ENCODE measurements at places on chromosomes 4 and X.

DNA sequence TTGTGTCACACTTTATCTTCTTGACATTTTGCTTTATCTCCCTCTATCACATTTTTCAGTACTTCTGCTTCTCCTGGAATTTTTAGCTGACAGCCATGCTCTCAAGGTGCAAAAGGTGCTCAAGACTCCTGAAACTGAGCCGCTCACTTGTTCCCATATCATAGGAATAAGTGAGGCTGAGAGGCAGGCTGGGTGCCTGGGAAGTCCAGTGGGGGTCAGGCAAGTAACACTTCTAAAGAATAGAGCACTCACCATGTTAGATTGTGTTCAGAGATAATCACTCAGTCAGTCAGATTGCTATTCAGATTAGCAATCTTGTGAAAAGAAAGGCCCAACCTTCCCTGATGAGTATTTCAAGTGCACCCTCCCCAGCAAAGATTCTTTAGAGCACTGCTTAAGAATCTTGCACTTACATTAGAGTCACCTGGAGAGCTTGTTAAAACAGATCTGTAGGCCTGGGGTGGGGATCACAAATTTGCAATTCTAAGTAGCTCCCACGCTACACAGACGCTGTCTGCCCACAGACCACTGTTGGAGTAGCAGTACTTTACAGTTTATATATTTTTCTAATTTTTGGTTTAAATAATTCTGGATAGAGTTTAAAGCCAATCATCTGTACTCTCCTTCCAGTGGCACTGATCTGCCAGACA lies 23.1 kb upstream of the LRAT start:
- peak; percentile 9 for DNase-seq

DNA sequence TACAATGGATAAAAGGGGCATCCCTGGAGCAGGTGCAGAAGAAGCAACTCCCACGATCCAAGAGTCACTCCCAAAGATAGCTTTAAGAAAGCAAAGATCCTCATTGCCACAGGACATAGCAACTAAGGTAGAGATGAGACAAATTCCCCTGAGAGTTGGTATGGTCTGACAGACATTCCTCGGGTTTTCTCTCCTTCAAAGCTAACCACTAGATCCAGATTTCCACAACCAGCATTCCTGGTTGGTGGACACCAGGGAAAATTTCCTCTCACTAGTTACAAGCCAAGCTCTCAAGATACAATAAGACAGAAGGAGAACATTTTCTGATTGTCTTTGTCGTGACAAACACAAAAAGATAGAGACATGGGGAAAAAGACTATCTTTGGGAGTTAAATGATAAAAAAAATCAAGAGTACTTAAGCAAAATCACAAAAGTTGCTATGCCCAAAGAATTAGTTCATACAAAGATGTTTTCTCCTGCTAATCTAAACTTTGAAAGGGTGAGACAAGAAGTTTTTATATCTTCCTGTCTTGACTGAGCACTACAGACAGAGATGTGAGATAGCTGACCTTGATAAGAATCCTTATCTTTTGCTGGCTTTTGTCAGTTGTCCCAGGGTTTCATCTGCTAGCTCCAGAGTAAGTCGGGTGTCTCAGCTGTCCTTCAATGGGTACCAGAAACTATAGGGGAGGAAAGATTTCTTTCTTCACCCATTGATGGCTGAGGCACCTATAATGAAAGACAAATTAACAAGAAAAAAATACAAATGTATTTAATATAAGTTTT lies 200.5 kb downstream of the CENPC start:
- DNase-seq = no peak

GRCh38 chr4:25379591-25379990 lies 2.5 kb downstream of the ANAPC4 start:
- DNase-seq = no peak

DNA sequence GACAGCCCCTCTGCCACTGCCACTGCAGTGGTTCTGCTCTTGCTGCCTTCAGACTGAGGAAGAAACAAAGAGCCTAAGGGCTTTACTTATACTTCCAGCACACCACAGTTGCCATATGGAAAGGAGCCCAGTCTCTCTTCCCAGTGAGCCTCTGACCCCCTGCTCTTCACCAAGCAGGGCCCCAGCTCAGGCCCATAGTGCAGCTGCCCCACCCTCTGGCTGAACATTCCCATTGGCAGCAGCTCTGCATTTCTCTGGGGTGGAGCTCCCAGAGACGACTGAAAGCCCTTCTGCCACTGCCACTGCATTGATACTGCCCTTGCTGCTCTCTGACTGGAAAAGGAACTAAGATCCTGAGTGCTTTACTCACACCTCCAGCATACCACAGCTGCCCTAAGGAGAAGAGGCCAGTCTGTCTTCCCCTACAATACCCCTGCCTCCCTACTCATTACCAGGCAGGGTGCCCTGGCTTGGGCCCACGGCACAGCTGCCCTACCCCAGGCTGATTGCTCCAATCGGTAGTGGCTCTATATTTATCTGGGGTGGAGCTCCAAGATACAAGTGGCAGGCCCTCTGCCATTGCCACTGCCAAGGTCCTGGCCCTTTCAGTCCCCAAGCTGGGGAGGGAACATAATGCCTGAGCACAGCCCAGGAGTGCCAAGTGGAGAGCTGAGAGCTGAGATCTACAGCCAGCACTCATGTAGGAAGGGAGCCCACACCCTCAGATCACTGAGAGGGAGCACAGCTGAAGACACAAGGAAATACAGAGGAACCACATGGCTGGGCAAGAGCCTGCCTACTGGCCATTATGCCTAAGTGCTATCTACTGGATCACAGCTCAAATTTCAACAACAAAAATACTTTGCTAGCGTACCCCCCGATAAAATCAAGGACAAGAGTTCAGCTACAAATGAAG lies 36.0 kb downstream of the AWAT2 start:
- DNase-seq = no peak

DNA sequence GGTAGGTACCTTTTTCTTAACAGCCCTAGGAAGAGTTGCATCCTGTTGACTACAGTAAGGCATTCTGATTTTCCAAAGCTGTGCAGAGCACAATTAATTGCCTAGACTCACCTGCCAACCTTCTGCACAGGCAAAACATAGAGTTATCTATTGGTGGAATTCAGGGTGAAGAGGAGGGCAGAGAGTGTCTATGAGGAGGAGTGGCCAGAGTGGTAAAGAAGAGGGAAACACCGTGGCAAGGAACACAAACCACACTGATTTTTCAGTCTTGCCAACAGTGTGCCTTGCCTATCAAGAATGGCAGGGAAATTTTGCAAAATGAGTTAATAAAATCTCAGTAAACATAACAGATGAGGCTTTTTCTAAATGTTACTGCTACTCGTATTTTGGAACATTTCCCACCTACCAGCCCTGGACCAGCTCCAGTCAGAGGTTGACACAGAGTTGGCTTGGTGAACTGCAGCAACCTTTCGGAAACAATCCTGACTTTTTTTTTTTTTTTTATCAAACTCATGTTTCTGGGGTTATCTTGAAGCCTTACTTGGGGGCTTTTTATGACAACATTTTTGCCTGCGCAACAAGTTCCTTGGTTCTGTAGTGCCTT lies 67.9 kb upstream of the CAPN6 start:
- no peak for DNase-seq

GRCh38 chr4:186651181-186651603 lies 72.5 kb downstream of the FAT1 start:
- no peak for DNase-seq

DNA sequence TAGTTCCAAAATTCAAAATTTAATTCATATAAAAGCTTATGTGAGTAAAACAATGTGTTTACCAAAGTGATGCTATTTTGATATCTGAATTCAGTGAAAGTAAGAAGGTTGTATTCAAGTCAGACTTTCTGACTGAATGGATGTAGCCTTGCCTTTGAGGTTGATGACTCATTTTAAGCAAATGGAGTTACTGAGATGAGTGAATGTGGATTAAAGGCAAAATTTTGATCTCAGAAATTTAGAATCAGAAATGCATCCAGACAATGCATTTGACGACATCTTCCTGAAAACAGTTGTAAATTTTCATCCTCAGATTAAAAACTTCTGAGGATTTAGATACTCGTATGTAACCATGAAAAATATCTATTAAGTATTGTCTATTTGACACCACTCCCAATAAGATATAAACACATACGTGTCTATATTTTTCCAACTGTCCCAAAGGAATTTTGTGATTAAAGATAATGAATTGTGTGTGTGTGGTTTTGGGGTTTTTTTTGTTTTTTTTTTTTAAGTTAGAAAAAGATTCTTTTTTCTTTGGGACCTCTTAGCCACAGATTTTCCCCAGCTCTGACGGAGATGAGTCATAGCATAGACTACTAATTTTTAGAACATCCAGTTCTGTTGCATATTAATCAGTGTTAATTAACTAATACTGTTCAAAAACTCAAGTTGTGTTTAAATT lies 34.4 kb downstream of the NFKB1 start:
- peak; percentile 85 for DNase-seq

- DNase-seq = no peak
These were observed 21.6 kb upstream of the CCNQ start for GRCh38 chrX:153620576-153620975.

- peak; percentile 34 for DNase-seq
These were observed 26.7 kb upstream of the BMP2K start for GRCh38 chr4:78749258-78749971.

- DNase-seq = peak; percentile 76
These were observed 1.2 kb downstream of the MSN start for GRCh38 chrX:65668377-65669310.

- no peak for DNase-seq
These were observed 36.3 kb downstream of the SOD3 start for GRCh38 chr4:24831637-24832036.

- peak; percentile 1 for DNase-seq
These were observed 85.6 kb upstream of the EFHC2 start for GRCh38 chrX:44428989-44429627.

DNA sequence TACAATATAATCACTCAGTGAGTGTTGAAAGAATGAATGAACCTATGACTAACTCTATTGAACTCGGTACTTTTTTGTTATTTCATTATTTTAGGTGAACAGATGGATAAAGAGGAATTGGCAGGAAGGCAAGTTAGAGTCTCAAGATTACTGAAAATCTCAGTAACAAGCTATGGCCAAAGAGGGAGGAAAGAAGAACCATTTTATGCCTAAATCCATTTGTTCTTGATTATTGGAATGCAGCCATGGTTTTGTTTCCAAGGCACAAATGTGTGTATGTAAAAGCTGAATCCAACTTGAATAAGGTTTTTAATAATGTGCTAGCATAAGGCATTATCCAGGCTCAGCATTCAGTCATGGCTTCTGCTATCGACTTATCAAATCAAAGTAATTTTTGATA lies 196.4 kb downstream of the DTHD1 start:
- no peak for DNase-seq

DNA sequence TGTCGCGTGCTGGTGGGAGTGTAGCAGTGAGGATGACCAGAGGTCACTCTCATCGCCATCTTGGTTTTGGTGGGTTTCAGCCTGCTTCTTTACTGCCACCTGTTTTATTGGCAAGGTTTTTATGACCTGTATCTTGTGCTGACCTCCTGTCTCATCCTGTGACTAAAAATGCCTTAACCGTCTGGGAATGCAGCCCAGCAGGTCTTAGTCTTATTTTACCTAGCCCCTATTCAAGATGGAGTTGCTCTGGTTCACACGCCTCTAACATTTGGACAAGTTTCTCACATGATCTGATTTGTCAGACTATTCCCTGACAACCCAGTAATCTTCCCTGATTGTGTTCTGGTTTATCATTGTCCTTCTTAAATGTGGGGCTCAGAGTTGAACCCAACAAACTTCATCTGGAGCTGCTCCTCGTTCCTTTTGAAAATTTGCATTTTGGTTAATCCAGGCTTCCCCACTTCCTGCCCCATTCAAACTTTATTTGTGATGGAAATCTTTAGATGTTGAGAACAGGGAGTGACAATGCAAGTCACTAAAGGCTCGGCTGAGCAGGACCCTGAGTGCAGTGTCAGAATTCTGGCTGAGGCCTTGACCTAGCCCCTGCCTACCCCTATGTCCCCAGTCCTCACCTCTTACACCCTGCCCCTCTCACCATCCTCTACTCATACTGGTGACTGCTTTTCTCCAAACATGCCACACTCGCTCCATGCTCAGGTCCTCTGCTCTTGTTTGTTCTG lies 226.8 kb downstream of the STIM2 start:
- no peak for DNase-seq

DNA sequence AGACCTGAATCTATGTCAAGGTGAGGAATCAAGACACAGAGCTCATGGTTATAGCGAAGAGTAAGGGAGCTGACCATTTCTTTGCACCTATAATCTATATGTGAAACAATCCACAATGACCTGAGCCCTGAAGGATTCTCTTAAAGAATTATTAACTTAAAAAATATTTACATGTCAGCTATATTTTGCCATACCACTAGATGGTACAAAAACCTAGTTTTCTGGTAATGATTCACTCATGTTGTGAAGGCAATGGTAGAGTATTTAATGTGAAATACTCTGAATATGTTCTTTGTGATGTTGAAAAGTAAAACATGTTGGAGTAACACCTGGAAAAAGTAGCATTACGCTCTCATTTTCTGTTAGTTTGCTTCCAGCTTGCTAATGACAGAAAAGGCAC lies 40.0 kb downstream of the VGLL1 start:
- DNase-seq = peak; percentile 34
